ENCODE measurements at places on chromosomes 3 and 15. TPM values are rescaled to one million over a fixed set of nuclear protein-coding genes. Genes with fewer than 3 reads are reported as not detected.

TF gene
- total RNA-seq, result not detected

TEX55 gene
- not detected for total RNA-seq

CHST13 gene
- total RNA-seq, result not detected

PP2D1 gene
- total RNA-seq, result not detected

UBA7 gene
- total RNA-seq, result 14.5 TPM
